ENCODE measurements at places on chromosomes 1 and 21.
A peak's percentile ranks its signal among the peaks of the same experiment; 100 is the strongest.

- no peak for DNase-seq
These were observed 2225.7 kb downstream of the NCAM2 start for GRCh38 chr21:23223882-23224281.

GRCh38 chr1:204828352-204828850, 42.3 kb upstream of the NFASC start:
- no peak for DNase-seq

DNA sequence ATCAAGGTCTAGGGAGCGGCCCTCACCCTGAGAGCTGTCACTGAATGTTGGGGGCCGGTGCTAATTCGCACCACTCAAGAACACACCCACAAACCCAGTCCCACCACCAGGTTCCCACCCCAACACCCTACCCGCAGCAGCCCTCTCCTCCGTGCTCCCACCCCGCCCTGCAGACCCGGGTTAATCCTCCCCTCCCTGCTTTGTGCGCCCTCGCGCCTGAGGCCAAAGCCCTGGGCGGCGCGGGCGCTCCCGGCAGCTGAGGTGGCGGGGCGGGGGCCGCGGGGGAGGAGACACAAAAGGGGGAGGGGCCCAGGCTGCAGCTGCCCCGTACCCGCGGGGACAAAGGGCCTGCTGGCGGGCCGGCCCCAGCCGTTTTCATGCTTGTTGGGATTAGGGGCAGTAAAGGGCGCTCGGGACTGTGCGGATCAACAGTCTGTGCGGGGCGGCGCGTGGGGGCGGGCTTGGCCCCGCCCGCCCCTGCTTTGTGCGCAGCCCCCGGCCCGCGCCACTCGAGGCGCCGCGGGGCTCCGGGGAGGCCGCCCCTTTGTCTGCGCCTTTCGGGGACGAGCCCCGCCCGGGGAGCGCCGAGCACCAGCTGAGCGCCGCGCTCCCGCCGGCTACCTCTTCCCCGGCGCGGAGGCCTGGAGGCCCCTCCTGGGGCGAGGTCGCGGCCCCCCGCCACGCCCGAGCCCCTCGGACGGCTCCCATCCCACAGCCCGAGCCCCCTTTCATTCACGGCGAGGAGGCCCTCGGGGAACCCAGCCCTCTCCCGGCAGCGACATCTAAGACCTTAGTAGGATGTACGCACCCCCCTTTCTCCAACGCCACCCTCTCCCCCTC, 10.9 kb downstream of the C1orf216 start:
- DNase-seq = no peak

- no peak for DNase-seq
These were observed 886.8 kb downstream of the KCNT2 start for GRCh38 chr1:195721210-195721971.

DNA sequence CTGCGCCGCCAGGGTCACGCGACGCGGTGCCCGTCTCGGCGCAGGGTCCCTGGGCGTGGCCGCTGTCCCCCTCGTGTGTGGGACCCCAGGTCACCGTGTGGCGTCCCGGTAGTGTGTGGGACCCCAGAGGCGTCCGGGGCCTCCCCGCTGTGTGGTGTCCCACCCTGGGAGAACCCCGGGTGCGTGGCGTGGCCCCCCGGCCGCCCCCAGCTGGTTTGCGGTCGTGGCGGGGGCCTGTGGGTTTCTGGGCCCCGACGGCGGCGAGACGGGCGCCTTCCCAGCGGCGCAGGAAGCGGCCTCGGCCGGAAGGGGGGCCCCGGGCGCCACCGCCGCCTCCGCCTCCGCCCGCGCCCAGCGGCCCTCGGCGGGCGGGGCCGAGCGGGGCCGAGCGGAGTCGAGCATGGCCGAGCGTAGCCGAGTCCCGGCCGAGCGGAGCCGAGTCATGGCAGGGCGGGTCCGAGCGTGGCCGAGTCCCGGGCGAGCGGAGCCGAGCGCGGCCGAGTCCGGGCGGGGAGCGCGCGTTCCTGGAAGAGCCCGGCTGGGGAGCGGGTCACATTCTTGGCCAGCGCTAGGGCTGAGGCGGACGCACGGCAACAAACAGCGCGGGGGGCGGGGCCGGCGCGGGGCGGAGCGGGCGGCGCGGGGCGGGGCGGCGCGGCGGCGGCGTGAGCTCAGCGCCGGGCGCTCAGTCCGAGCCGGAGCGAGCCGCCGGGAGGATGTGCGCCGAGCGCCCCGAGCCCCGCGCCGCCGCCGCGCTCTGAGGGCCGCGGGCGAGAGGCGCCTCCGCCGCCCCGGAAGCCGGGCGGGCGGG, 568 bp upstream of the SKI start:
- DNase-seq = peak; percentile 80

- DNase-seq = no peak
These were observed 122.5 kb downstream of the ELAVL4 start for GRCh38 chr1:50231209-50231608.

DNA sequence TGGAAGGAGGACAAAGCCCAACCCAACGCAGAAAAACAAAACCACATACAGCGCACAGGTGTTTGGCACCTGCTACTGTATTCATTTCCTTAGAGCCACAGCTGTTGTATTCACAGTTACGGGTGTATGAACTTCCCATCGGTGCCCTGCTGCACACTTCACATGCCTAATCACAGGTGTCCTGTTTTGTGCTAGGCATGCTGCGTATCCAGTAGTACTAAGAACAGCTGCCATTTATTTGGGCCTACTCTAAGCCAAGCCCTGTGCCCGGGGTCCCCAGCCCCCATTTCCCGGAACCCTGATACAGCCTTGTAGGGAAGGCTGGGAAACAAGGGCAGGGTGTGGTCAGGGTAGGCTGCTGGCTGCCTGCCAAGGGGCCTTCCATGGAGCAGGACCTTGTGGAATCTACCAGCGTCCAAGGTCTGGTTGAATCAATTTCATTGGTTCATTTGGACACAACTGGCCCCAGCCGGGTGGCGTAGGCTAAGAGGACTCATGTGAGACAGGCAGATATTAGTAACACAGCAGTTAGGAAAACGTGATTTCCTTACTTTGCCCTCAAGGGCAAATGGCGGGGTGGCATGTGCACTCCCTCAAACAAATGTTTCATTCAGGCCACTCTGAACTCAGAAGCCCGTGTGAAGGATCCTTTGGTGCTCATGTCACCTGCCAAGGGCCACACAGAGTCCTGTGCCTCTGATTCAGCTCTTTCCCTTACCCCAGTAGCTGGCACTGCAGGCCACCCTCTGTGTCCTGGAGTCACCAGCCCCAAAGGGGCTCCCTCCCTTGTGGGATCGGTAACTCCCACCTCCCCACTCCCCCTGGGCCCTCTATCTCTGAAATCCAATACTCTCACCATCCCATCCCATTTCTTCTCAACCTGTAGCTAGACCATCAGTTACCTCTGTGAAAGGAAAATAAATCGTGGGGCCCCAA, 986 bp upstream of the RNF186 start:
- no peak for DNase-seq

DNA sequence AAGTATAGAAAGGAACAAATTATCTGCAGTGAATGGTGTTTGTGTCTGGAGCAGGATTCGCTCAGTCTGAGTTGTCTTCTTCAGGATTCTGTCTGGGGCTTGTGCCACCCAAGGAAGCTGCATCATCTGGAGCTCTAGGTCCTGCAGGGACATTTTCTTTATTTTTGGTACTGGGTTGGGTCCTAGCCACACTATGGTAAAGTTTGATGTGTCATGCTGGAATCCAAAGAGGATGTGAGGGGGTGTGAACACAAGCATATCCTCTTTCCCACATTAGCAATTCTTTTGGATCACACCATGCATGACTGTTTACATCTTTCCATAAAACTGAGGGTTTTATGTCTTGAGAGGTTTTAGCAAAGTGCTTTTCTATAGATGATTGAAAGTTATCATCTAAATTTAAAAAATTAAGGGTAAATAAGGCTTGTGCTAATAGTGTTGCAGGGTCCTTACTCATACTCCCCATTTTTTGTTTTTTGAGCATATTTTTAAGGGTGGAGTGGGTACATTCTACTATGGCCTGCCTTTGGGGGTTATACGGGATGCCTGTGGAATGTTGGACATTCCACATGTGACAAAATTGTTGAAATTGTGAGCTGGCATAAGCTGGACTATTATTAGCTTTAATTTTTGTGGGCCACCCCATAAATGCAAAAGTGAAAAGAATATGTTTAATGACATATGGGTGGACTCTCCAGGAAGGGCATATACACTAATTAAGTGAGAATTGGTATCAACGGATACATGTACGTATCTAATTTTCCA, 152.0 kb upstream of the HMCN1 start:
- DNase-seq = no peak

GRCh38 chr1:150688763-150689162, 8.2 kb downstream of the GOLPH3L start:
- DNase-seq = no peak

DNA sequence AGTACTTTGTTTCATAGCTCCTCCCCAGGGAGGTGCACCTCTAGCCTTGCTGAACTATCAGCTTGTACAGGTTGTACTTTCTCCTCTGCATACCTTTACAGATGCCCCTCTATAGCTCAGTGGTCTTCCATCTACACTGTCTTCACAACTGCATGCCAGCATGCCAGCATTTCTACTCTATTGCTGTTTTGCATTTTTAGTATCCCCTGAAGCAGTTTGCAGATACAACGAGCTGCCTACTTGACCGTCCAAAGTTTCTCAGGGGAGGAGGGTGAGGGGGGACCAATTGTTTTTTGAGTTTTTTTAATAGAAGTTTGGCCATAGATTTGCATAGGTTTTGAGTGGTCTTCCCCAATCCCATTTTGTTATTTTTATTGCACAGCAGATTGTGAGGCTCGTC, 27.6 kb upstream of the CTH start:
- DNase-seq = no peak

DNA sequence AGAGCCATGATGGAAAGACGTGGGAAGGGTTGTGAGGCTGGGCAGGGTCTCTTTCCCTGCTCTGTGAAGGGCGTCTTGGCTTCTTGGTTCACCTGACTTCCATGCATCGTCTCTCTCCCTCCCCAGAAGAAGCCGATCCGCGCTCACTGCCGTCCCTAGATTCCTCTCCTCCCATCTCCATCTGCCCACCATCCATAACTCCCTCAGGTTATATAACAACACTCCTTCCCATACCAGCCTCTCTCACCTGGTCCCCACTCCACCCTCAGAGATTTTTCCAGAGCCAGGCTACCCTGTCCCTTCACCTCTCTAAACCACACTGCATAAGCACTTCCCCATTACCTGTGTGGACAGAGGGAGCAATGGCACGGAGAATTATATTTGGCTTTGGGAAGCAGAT, 6.0 kb downstream of the KCND3 start:
- DNase-seq = no peak

GRCh38 chr1:17777330-17777729, 22.2 kb downstream of the ACTL8 start:
- no peak for DNase-seq

GRCh38 chr1:100646001-100646400, 73.5 kb upstream of the VCAM1 start:
- no peak for DNase-seq

DNA sequence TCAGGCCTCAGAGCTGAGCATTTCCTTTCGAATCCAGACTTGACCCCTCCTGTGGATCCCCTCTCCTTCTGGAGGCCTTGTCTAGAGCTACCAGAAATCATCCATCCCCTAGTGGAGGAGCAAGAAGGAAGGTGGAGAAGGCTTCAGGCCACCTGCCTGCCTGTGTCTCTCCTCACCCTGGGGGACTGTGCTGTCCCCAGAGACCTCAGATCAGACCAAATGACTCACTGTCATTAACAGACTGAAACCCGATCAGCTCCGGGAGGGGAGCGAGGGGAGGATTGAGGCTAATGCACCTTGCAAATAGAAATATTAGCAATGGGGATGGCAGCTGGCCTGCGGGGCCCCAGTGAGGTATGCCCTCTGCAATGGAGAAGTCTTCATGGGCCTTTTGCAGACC, 2.1 kb downstream of the MYBPH start:
- no peak for DNase-seq

- peak; percentile 65 for DNase-seq
These were observed 14.4 kb downstream of the CELSR2 start for GRCh38 chr1:109263597-109264378.

- peak; percentile 54 for DNase-seq
These were observed at the start of gene FAM89A for GRCh38 chr1:231040019-231040799. Gene FAM89A, minus strand, starts transcription at chr1:231040254. Its CDS starts 43 bp downstream, at chr1:231040211.

DNA sequence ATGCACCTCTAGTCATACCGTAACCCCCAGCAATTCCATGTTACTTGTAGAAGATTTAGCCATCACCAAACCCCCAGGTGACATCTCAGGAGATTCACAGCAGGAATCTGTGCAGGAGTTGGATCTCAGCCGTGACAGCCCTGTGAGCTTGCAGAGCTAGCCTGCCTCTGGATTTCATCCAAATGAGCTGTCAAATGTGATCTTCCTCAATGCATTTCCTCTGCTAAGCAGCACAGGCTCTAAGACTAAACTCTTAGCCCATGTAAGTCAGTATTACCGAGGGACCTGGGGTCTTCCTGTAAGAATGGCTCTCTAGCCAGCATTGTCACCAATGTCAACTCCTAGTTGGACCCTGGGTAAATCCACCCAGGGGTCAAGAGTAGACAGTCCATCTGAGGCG, 41.7 kb downstream of the UMODL1 start:
- no peak for DNase-seq

DNA sequence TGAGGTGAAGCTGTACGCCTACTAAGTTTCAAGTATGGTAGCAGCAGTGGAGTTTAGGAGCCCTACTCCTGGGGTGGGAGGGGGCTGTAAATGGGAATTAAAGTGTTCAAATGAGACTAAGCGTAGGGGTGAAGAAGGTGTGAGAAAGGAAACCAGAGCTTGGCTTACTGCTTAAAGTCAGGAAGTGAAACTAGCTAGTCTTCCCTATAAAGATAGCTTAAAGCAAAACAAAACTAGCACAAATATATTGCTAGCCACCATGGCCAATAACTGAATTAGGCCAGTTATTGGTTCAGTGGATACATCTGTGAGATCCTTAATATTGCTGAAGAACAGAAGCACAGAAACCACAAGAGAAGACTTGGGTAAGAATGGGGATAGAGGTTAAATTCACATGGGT, 492.2 kb upstream of the PKN2 start:
- DNase-seq = no peak

DNA sequence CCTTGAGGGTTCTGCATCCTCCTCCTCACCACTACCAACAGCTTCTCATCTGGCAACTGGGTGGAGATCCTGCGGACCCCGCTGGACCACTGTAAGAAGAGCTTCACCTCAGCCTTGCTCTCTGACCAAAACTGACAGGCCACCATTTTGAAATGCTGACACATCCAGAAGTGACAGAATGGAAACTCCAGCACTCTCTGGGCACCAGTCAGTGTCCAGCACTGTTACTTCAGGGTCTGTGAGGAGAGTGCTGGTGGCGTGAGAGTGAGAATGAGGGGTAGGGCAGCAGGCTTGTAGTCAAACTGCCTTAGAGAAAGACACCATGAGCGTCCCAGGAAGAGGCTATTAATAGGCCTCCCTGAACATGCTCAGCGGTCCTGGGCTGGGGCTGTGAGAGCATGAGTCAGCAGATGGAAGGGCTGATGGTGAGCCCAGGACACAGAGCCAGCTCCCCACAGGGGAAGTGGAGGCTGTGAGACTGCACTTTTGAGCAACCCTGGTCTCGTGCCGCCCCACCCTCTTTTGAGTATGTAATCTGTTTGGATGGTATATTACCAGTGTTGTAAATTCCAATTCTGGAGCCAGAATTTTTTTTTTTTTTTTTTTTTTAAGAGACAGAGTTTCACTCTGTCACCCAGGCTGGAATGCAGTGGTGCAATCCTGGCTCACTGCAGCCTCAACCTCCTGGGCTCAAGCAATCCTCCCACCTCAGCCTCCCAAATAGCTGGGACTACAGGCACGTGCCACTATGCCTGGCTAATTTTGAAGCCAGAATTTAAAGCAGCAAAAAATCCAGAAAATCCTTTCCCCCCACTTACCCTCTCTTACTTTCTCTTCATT, 34.4 kb upstream of the SLC30A1 start:
- DNase-seq = no peak

- DNase-seq = no peak
These were observed 25.4 kb downstream of the MDM4 start for GRCh38 chr1:204541626-204542025.

GRCh38 chr1:245133995-245134715, 20.6 kb upstream of the KIF26B start:
- DNase-seq = no peak
